ENCODE measurements at places on chromosomes 5 and 9. TPM values are rescaled to one million over a fixed set of nuclear protein-coding genes. Genes with fewer than 3 reads are reported as not detected.

TRIM23 gene
- total RNA-seq = 14.7 TPM

DMRTA1 gene
- total RNA-seq = 1.8 TPM

ADGRV1 gene
- total RNA-seq = 47.1 TPM

GDA gene
- 0.20 TPM for total RNA-seq

STKLD1 gene
- total RNA-seq = 1.2 TPM

MRPS2 gene
- total RNA-seq = 23.0 TPM

WHRN gene
- total RNA-seq = 3.1 TPM

TSSK1B gene
- not detected for total RNA-seq

TUSC1 gene
- 15.0 TPM for total RNA-seq

CRAT gene
- 22.8 TPM for total RNA-seq

NUTM2F gene
- total RNA-seq = not detected

ECM2 gene
- 13.8 TPM for total RNA-seq

SNCB gene
- total RNA-seq = not detected

UBAP1 gene
- 51.9 TPM for total RNA-seq

PRR16 gene
- total RNA-seq = 3.1 TPM

FGF10 gene
- 2.7 TPM for total RNA-seq

SLC36A2 gene
- total RNA-seq = not detected

PTPRD gene
- total RNA-seq = 30.8 TPM

CARTPT gene
- total RNA-seq = not detected

DNA sequence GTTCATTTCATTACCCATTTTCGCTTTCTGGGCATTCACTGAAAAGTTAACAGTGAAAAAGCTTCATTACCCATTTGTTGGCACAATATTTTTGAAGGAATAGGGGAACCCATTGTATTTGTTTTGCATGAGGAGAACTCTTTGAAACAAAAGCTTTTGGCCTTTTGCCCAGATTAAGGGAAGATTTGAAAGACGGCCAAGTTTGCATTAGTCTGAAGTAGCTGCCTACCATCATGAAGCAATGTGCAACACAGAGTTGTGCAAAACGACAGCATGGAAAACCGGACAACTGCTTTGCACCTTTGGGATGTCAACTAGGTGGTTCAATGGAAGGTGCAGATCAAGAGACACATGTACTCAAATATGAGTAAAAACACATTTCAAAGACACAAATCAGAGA lies 84.9 kb downstream of the TRPM3 start:
- no peak for DNase-seq
- no peak overlapping the region for H3K27ac ChIP-seq
- H3K36me3 ChIP-seq = no peaks in the 10 kb centered on the region
- no peak overlapping the region for H3K4me3 ChIP-seq

- no peaks in the 10 kb centered on the region for H3K4me1 ChIP-seq
- H3K27me3 ChIP-seq = no peaks in the 10 kb centered on the region
- H3K36me3 ChIP-seq = no peaks in the 10 kb centered on the region
- no peak overlapping the region for H3K4me3 ChIP-seq
Observed at GRCh38 chr5:96067894-96068614, 106.4 kb upstream of the ELL2 start.

- no peak overlapping the region for H3K4me3 ChIP-seq
- DNase-seq = no peak
- H3K36me3 ChIP-seq = peaks cover 22% of the 10 kb centered on the region
- H3K4me1 ChIP-seq = no peaks in the 10 kb centered on the region
Observed at GRCh38 chr5:180034564-180034963, 37.0 kb downstream of the RNF130 start.

DNA sequence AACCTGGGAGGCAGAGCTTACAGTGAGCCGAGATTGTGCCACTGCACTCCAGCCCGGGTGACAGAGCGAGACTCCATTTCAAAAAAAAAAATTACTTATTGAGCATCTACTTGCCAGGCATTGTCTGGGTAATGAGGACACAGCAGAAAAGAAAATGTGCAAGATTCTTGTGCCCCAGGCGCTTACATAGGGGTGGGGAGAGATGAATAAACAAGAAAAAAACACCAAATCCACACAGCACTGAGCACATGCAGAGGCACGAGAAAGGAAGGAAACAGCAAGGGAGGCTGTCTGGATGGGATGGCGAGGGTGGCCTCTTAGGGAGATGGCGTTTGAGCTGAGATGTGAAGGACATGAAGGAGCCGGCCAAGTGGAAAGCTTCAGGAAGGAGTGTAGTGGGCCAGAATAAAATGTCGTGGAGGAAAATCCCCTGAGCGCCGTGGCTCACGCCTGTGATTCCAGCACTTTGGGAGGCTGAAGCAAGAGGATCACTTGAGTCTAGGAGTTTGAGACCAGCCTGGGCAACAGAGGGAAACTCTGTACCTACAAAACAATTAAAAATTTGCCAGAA lies 13.9 kb downstream of the DYNC2I2 start:
- no peaks in the 10 kb centered on the region for H3K27me3 ChIP-seq
- no peak for DNase-seq

DNA sequence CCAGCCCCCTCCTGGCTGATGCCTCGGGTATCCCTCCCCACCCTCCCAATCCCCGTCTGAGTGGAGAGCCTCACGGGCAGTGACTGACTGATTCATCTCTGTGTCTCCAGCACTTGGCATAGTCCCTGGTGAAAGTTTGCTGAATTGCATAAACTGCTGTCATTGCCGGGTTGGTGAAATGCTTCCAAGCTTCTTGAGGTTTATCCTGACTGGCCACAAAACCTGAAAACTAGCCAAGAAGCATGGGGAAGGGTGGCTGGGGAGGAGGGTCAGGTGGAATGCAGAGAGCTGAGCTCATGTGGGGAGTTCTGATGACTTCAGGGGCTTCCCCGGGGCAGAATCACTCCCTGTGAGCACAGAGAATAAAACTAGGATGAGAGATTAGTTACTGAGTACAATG lies 56.9 kb upstream of the GGTA1 start:
- no peaks in the 10 kb centered on the region for H3K36me3 ChIP-seq
- DNase-seq = no peak
- H3K27ac ChIP-seq = no peak overlapping the region
- no peaks in the 10 kb centered on the region for H3K27me3 ChIP-seq

- no peak overlapping the region for H3K4me3 ChIP-seq
- no peak overlapping the region for H3K27ac ChIP-seq
- H3K36me3 ChIP-seq = no peaks in the 10 kb centered on the region
- DNase-seq = no peak
- peaks cover 5% of the 10 kb centered on the region for H3K4me1 ChIP-seq
Observed at GRCh38 chr5:139767960-139768359, 27.6 kb upstream of the PSD2 start.

GRCh38 chr5:170312666-170313065 lies 15.1 kb upstream of the LCP2 start:
- H3K4me1 ChIP-seq = peaks cover 22% of the 10 kb centered on the region
- H3K36me3 ChIP-seq = no peaks in the 10 kb centered on the region
- no peak for DNase-seq
- no peak overlapping the region for H3K27ac ChIP-seq
- H3K4me3 ChIP-seq = no peak overlapping the region
- no peaks in the 10 kb centered on the region for H3K27me3 ChIP-seq

- peaks cover 63% of the 10 kb centered on the region for H3K36me3 ChIP-seq
- peak overlapping the region; percentile 36 for H3K27ac ChIP-seq
- no peak for DNase-seq
Observed at GRCh38 chr9:127448112-127448805, 2.9 kb downstream of the RPL12 start.

GRCh38 chr5:31730139-31730538 lies 91.2 kb downstream of the PDZD2 start:
- no peaks in the 10 kb centered on the region for H3K4me1 ChIP-seq
- H3K27me3 ChIP-seq = no peaks in the 10 kb centered on the region
- no peaks in the 10 kb centered on the region for H3K36me3 ChIP-seq
- no peak overlapping the region for H3K27ac ChIP-seq
- no peak overlapping the region for H3K4me3 ChIP-seq
- no peak for DNase-seq

DNA sequence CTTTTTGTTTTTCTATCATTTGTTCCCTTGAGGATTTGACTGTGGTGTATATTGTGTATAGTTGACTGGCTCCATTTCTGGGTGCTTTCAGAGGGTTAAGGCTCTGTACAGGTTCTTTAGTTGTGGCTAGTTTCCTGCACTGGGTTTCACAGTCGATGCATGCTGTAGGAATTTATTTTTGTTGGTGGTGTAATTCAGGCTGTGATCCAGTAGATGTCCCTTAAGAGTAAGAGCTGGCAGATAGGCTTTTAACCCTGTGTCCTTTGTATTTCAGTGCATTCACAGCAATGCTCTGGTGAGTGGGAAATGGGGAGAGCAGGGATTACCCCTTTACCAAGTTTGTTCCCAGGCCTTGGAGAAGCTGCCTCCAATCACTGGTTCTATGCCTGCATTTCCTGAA lies 112.9 kb downstream of the SPATA31D1 start:
- no peak overlapping the region for H3K27ac ChIP-seq
- H3K4me1 ChIP-seq = no peaks in the 10 kb centered on the region
- H3K4me3 ChIP-seq = no peak overlapping the region
- H3K36me3 ChIP-seq = no peaks in the 10 kb centered on the region

DNA sequence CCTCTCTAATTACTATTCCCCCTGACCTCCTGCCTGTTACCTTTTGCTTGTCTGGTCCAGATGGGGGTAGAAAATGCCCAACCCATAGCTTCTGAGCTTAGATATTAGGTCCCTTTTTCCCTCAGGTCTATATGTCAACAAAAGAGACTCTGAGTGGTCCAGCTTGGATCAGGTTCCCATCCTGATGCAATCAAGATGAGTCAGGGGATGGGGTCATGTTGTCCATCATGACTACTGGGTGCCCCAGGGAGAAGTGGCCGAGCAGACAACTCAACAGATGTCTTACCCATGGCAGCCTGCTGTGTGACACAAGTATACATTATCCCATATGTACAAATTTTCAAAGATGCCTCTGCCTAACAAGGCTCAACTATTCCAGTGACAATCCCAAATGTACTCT lies 9.1 kb upstream of the ANKH start:
- H3K4me3 ChIP-seq = no peak overlapping the region
- H3K27me3 ChIP-seq = no peaks in the 10 kb centered on the region
- no peak for DNase-seq
- H3K27ac ChIP-seq = no peak overlapping the region
- H3K4me1 ChIP-seq = no peaks in the 10 kb centered on the region

GRCh38 chr5:179616002-179616594 lies 7.4 kb downstream of the HNRNPH1 start:
- H3K4me3 ChIP-seq = no peak overlapping the region
- H3K27me3 ChIP-seq = no peaks in the 10 kb centered on the region
- DNase-seq = peak; percentile 12
- no peak overlapping the region for H3K27ac ChIP-seq
- peaks cover 100% of the 10 kb centered on the region for H3K36me3 ChIP-seq

DNA sequence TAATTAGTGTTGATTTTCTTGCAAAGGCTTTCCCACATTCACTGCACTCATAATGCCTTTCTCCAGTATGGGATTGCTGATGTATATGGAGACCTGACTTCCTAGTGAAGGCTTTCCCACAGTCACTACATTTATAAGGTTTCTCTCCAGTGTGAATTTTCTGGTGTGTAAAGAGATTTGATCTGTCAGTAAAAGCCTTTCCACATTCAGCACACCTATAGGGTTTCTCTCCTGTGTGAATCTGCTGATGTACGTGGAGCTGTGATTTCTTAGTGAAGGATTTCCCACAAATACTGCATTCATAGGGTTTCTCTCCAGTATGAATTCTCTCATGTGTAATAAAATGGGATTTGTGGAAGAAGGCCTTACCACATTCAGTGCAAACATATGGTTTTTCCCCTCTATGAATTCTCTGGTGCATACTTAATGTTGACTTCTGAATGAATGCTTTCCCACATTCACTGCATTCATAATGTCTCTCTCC lies 31.1 kb downstream of the ZNF484 start:
- no peak for DNase-seq
- H3K4me1 ChIP-seq = no peaks in the 10 kb centered on the region
- H3K27ac ChIP-seq = no peak overlapping the region
- H3K36me3 ChIP-seq = peaks cover 41% of the 10 kb centered on the region
- H3K4me3 ChIP-seq = no peak overlapping the region
- no peaks in the 10 kb centered on the region for H3K27me3 ChIP-seq

- no peak for DNase-seq
- no peak overlapping the region for H3K4me3 ChIP-seq
- H3K4me1 ChIP-seq = peaks cover 9% of the 10 kb centered on the region
- H3K36me3 ChIP-seq = peaks cover 56% of the 10 kb centered on the region
Observed at GRCh38 chr5:126610616-126611015, 9.9 kb downstream of the PHAX start.

GRCh38 chr5:104635227-104635626 lies 1072.6 kb upstream of the NUDT12 start:
- DNase-seq = no peak
- no peak overlapping the region for H3K4me3 ChIP-seq
- H3K27ac ChIP-seq = no peak overlapping the region
- no peaks in the 10 kb centered on the region for H3K4me1 ChIP-seq
- no peaks in the 10 kb centered on the region for H3K27me3 ChIP-seq

DNA sequence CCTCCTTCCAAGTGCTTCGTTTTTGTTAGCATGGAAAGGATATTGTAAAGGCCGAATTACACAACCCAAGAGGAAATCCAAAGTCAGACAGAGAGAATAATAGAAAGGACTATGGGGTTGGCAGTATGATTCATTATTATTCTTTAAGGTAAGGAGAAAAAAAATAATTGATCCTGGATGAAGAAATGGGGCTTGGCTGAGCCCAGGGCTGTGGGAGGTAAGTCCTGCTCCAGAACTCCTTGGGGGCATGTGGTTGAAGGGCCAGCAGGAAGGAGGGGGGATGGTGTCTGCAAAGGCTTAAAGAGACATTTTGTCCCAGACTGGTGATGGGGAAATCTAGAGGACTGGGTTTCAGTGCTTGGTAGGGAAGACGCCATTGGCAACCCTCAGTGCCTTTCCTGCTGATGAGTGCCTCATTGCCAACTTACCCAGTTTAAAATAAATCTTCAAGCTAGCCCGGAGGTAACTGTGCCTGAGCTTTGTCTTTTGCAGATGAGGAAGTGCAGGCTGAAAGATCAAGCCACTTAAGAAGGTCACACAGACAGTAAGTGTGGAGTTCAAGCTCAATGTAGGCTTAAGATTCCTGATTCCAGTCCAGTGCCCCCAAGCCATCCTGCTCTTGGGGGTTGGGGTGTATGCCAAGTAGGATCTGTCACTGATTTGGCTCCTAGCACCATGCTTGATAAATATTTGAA lies 30.2 kb downstream of the FOXI1 start:
- H3K4me1 ChIP-seq = no peaks in the 10 kb centered on the region
- H3K36me3 ChIP-seq = no peaks in the 10 kb centered on the region
- H3K27ac ChIP-seq = no peak overlapping the region
- no peak for DNase-seq
- no peak overlapping the region for H3K4me3 ChIP-seq
- no peaks in the 10 kb centered on the region for H3K27me3 ChIP-seq
